ENCODE measurements at places on chromosomes 4 and X.

GRCh38 chr4:153741541-153741940, 18.3 kb downstream of the RNF175 start:
- DNase-seq, result no peak

DNA sequence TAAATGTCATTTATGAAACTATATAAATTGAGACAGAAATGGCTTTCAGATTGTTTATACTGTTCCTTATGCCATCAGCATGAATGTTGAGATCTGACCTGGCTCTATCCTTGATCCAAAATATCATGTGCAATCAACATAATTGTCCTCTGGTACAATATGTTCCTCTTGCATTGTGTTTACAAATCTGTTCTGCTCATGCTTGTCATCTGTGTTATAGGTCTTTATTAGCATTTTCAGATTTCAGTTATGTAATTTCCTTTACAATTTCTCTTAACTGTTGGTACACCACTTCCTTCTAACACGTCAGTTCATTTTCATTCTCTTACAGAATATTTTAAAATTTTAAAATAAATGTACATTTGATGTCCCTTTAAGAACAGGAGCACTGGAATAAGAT, 1.6 kb downstream of the HPGD start:
- no peak for DNase-seq

DNA sequence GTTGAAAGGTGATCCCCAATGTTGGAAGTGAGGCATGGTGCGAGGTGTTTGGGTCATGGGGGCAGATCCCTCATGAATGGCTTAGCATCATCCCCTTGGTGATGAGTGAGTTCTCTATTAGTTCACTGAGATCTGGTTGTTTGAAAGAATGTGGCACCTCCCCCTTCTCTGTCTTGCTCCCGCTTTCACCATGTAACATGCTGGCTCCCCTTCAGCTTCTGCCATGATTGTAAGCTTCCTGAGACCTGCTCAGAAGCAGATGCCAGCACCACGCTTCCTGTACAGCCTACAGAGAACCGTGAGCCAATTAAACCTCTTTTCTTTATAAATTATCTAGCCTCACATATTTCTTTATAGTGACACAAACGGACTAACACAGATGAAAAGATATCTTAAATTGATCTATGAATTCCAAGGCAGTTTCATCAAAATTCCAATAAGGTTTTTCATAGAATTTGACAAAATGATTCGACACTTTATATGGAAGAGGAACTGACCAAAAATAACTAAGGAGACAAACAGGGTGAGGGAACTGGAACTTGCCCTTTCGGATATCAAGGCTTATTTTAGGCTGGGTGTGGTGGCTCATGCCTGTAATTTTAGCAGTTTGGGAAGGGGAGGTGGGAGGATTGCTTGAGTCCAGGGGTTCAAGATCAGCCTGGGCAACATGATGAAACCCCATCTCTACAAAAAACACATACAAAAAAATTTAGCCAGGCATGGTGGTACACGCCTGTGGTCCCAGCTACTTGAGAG, 56.9 kb upstream of the OGT start:
- DNase-seq, result no peak

- DNase-seq, result no peak
Measured at GRCh38 chrX:19072372-19072771, 49.9 kb downstream of the ADGRG2 start.

DNA sequence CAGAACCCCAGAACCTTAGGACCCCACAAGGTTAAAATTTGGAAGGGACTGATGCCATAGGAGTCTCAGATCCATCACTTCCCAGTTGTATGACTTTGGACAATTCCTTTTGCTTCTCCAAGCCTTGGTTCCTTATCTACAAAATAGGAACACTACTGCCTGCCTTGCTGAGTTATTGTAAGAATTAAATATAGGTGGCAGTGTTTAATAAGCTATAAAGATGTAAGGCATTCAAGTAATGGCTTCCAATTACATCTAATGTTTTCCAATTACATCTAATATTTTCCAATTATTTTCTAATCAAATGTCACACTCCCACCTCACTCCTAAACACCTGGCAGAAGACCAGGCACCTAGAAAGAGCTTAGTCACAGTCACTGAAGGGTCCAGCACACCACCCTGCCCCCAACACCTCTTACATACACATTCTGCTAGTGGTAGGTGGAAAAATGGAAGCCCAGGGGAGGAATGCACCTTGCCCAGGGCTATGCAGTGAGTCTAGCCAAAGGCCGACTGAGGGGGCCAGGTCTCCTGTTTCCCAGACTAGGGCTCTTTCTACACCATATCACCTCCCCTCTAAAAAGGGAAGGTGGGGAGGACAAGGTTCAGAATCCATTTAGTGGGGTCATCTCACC, 24.5 kb upstream of the KDM5C start:
- DNase-seq, result no peak

DNA sequence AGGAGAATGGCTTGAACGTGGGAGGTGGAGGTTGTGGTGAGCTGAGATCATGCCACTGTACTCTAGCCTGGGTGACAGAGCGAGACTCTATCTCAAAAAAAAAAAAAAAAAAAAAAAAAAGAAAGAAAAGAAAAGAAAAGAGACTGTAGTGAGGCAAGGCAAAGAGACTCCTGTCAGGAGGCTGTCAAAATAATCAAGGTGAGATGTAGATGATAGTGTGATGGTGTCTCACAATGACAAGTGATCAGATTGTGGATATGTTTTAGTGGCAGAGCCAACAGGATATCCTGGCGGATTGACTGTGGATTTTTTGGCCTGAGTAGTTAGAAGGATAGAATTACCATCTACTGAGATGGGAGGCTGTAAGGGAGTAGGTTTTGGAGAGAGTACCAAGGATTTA, 12.6 kb downstream of the TRPC5OS start:
- DNase-seq, result no peak

DNA sequence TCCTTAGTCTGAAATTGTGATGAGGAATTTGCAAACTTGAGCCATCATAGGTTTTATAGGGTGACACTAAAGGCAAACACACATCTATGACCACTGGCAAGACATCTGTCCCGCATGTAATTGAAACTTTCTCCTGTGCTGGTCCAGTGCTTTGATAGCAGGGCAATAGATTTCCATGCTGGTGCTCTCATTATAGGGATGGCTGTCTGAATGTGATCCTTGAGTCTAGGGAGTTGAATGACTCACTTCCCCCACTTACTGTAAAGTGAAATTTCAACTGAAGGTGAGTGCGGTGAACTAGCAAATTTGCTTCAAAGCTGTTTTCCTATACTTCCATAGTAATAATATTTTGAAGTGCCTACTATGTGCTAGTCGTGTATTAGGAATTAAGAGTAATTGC, 1630.0 kb downstream of the STIM2 start:
- DNase-seq, result no peak

DNA sequence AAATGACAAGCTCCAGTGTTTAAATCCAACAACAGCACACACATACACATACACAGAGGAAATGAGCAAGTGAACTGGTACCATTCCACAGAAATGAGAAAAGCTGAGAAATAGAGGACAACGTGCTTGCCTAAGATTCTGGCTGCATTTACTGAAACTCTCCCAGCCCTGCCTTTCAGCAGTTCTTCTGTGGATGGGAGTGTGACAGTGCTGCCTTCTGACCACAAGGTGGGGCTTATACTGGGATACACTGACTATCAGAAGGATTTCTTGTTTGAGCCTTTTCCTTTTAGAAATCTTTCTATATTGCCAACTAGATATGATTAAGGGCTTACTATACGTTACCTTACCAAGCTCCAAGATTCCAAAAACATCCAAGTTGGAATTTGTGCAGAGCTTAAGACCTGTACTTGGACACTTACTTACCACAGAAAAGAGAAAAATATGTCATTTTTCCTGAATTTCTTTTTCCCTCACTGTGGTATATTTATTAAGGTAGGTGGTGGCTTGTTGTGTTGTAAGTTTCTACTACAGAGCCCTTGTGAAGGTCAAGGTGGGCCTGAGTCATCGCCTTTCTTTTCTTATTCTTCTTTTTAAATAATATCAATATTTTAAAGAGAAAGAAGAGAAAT, 10.7 kb upstream of the CXCL8 start:
- peak; percentile 24 for DNase-seq

- DNase-seq, result peak; percentile 31
Measured at GRCh38 chrX:24463077-24463476, 2.0 kb upstream of the PDK3 start.

DNA sequence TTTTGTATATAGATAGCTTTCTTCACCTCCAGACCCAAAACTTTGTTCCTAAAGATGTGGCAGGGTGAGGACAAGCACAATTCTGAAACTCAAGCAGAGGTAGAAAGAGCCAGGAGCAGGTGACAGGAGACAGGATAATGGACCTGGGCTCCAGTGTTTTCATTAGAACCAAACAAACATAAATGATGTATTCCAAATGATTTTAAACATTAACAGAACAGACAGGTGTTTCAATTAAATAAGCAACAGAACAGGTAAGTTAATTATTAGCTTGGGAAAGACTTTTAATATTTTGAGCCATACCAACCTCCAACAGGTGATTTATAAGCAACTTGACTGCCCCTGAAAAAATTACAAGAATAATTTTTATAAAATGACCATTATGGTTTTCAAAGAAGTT, 459.4 kb upstream of the LCORL start:
- DNase-seq, result no peak

DNA sequence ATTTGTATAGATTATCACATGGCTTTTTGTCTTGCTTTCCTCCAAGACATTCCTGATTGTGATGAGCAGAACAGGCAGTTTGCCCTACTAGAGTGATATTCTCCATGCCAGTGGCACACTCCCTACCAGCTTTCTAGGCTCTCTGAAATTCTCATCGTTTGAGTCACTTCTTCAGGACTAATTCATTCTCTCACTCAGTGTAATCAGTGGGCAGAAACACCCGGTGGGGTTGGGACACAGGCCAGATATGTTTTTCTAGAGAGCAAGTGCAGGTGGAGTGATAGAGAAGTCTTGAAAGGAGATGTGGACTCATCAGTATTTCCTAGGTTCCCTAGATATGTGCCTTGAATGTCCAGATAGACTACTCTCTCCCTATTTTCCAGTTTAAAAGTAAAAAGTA, 13.1 kb downstream of the RAB33A start:
- DNase-seq, result no peak

- DNase-seq, result no peak
Measured at GRCh38 chr4:121519236-121519838, 138.5 kb upstream of the QRFPR start.

GRCh38 chrX:50615570-50616158, 145.0 kb upstream of the DGKK start:
- DNase-seq, result no peak

DNA sequence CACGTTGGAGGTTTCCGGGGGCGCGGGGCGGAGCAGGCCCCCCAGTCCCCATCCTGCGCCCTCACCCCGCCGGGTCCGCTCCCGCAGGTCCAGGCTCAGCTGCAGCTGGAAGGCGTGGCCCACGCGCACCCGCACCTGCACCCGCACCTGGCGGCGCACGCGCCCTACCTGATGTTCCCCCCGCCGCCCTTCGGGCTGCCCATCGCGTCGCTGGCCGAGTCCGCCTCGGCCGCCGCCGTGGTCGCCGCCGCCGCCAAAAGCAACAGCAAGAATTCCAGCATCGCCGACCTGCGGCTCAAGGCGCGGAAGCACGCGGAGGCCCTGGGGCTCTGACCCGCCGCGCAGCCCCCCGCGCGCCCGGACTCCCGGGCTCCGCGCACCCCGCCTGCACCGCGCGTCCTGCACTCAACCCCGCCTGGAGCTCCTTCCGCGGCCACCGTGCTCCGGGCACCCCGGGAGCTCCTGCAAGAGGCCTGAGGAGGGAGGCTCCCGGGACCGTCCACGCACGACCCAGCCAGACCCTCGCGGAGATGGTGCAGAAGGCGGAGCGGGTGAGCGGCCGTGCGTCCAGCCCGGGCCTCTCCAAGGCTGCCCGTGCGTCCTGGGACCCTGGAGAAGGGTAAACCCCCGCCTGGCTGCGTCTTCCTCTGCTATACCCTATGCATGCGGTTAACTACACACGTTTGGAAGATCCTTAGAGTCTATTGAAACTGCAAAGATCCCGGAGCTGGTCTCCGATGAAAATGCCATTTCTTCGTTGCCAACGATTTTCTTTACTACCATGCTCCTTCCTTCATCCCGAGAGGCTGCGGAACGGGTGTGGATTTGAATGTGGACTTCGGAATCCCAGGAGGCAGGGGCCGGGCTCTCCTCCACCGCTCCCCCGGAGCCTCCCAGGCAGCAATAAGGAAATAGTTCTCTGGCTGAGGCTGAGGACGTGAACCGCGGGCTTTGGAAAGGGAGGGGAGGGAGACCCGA, 14.0 kb downstream of the SHOX start:
- DNase-seq, result no peak

DNA sequence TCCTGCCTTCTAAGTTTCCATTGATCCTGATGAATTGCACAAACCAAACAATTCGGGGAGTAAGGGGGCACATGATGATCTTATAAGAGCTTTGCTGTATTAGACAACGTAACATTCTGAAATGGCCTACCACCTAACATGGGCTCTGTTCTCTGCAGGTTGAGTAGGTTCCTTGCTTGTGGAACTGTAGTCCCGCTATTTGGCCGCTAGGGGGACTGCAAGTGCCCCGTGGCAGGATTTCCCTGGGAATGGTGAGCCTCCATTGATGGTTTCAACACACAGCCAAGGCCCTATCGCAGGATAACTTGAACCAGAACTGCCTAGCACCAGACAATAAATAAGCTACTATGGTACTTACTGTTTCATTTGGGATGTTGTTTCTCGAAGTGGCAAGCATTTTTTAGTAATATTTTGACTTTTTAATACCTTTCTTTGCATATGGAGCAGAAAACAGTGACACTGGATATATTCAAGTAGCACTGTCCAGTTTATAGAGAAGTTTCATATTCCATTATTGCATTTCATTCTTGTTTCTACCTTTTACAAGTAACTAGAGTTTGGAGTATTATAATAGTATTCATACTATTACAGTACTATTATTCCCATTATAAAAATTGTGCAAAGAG, 11.9 kb downstream of the AR start:
- DNase-seq, result no peak

DNA sequence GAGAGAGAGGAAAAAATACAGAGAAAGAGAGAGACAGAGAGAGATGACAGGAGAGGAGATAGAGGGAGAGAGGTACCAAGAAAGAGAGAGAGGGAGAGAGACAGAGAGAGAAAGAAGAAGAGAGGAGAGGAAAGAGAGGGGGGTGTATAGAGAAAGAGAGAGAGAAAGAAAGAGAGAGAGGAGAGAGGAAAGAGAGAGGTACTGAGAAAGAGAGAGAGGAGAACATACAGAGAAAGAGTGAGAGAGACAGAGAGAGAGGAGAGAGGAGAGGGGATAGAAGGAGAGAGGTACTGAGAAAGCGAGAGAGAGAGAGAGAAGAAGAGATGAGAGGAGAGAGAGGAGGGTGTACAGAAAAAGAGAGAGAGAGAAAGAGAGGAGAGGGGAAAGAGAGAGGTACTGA, 269.4 kb downstream of the CRLF2 start:
- DNase-seq, result no peak

- no peak for DNase-seq
Measured at GRCh38 chr4:164056426-164057142, 562.1 kb downstream of the TMA16 start.
